ENCODE measurements at places on chromosomes 11 and 22.
A peak's percentile ranks its signal among the peaks of the same experiment; 100 is the strongest.

DNA sequence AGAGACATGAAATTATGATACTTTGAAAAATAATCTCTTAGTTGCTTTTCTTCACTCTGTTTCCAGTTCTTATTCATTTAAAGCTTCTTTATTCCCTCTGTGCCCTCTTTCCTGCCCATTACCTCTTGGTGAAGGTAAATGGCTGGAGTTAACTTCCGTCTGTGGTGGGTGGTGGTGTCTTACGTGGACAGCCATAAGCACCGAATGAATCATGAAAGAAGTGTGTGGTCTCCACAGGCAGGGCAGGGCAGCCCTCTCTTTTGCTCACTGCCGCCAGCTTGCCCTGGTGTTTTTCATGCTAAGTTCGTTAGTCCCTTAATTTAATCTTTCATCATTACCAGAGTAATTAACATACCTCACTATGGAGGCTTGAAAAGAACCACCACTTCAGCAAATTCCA is 98.7 kb upstream of the SORL1-AS1 start:
- DNase-seq: no peak

- no peak for DNase-seq
Measured at GRCh38 chr22:30224161-30224857, 22.2 kb downstream of the LIF start.

- DNase-seq: no peak
Measured at GRCh38 chr22:39292561-39293074, 26.8 kb downstream of the RPL3 start.

GRCh38 chr22:32695451-32695891 is 106.0 kb upstream of the TIMP3 start:
- no peak for DNase-seq

- no peak for DNase-seq
Measured at GRCh38 chr22:35600476-35600875, 16.7 kb downstream of the MB start.

GRCh38 chr11:107821199-107821927 is 37.2 kb downstream of the SLC35F2 start:
- DNase-seq: no peak

- no peak for DNase-seq
Measured at GRCh38 chr11:79060081-79060953, 380.5 kb downstream of the TENM4 start.

DNA sequence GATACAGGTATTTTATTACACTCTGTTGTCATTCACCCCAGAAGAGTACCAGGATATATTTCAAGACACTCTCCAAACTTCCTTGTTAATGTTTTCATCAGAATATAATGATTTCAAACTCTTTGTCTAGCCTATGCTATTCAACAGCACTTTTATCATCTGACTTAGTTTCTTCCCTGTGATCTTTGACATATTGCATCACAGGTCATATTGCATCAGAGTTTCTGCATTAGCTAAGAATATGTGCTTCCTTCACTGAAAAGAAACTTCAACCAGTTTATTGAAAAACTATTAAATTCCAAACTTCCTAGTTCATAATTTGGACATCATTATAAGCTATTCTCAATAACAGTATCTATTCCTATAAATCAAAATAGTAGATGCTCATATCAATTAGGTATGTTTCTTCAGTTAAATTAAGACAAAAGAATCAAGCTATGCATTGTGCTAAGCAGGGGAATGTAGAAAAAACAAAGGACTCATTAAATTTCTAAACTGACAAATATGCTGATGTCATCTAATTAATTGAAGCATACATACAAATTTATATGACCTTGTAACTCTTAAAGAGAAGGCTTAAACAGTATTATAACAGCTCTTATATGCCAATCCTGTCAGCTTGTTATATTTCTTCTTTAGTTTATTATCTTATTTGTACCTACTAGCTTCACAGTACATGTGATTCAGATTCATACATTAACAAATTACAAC is 361.8 kb upstream of the LUZP2 start:
- DNase-seq: no peak

- no peak for DNase-seq
Measured at GRCh38 chr11:120254788-120255518, 15.0 kb downstream of the POU2F3 start.

GRCh38 chr22:25637672-25638071 is 73.2 kb downstream of the GRK3 start:
- no peak for DNase-seq

DNA sequence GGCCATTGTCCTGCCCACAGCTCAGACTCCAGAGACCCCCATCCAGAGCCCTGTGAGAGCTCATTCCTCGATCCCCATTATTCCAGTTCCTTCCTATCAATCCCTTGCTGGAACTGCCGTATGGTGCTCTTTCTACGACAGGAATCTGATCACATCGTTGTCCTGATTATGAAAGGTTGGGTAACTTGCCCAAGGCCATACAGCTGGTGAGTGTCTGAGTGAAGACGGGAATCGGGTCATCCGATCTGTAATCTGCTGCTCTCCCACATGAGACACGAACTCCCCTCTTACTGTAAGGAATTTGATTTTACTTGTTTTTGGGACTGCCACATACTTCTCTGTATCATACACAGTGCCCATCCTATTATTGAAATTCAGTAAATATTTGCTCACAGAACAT is 149.1 kb downstream of the OPCML start:
- DNase-seq: no peak

DNA sequence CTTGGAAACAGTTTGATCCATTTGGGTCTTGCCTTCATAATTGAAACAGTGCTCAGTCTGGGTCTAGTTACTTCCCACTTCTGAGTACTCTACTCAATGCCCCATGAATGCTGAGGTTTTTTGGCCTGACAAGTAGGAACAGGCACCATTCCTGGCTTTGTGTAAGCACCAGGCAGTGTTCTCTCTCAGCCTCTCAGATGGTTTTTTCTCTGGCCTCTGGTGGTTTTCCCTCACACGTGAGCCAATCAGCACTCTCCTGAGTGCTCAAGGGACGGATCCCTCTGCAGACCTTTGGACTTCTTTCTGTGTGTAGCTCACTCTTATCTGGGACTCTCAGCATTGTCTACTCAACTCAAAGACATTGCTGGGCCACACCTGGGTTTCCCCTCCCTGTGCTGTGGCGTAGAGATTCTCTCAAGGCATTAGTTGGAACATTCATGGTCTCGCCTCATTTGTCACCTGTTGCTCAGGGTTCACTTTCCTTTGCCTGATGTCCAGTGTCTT is 21.3 kb downstream of the SIK2 start:
- DNase-seq: no peak

GRCh38 chr11:69137151-69137844 is 18.4 kb upstream of the SMIM38 start:
- no peak for DNase-seq

- no peak for DNase-seq
Measured at GRCh38 chr11:43760902-43761301, 80.4 kb downstream of the HSD17B12 start.

- DNase-seq: no peak
Measured at GRCh38 chr11:44345781-44346180, 35.8 kb upstream of the ALX4 start.

GRCh38 chr11:66609721-66610617 is 6.5 kb upstream of the RBM14 start:
- no peak for DNase-seq

- DNase-seq: no peak
Measured at GRCh38 chr11:15635521-15635920, 520.8 kb downstream of the INSC start.

DNA sequence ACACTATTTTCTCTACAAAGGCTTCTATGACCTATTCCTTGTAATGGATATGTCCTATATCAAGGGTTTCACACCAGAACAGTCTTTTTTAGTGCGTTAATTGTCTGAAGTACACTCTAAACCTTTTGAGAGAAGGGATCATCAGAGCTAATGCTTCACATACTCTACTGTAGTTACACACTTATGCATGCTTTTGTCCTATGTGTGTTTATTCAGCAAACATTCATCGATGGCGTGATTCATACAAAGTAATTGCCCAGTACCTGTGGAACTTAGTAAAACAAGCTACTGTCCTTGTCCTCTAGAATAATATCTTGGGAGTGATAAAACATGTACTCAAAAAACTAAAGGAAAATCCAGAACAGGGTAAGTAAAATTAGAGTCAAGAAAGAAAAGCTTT is 139.2 kb downstream of the GUCY1A2 start:
- no peak for DNase-seq

DNA sequence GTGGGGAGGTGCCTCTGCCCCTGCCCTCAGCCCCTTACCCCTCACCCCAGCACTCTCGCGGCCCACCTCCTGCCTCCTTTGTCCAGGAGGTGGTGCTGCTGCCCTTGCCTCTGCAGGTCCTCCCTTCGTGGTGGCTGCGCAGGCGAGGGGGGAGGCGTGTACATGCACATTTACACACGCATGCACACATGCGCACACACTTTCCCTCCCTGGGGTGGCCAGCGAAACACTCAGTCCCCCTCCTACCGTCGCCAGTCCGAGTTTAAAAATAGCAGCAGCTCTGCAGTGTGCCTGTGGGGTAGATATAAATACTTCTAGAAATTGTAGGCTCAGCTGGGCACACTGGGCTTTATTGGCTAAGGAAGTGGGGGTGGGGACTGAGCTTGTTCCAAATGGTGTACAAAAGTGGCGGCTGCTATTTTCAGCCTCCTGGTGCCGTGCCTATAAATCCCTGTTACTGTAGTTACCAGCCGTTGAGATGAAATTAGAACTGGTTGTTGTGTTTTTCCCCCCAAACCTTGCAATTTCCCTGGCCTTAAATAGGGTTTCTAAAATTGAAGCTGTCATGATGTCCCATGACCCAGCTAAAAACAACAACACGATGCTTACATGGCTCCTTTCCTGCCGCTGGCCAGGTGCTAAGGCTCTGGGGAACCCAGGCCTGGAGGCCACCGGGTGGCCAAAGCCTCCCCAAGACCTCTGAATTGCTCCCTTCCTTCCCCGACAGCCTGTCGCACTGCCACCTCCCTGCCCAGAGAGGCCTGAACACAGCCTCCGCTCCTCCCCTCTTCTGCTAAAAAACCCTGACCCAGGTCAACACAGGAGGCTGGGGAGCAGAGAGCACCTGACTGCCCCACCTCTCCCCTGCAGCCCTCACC is 12.4 kb downstream of the PICK1 start:
- DNase-seq: no peak

GRCh38 chr11:316031-316701 is 2.3 kb downstream of the IFITM1 start:
- DNase-seq: no peak

DNA sequence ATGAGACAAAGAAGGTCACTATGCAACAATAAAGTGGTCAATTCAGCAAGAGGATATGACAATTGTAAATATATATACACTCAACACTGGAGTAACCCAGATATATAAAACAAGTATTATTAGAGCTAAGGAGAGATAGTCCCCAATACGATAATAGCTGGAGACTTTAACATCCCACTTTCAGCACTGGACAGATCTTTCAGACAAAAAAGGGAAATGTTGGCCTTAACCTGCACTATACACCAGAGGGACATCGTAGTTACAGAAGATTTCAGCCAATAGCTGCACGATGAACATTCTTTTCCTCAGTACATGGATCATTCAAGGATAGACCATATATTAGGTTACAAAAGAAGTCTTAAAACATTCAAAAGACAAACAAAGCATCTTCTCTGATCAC is 29.9 kb downstream of the PIWIL3 start:
- no peak for DNase-seq

DNA sequence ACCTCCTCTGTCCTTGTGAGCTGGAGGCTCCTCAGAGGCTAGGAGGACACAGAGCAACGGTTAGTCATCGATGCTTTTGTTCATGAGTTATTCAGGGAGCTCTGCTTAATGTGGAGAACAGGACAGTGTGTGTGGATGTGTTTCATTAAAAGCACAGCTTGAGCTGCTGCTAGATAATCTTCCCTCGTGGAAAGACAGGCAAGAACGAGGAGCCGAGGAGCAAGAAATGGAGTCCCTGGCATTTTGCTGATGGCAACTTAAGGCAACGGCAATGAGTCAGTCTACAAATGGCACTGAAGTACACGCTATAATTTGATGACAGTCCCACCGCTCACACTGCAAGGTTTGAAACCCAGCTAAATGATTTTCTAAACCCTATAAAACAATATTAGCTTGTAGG is 106.2 kb downstream of the IGLL1 start:
- DNase-seq: no peak

DNA sequence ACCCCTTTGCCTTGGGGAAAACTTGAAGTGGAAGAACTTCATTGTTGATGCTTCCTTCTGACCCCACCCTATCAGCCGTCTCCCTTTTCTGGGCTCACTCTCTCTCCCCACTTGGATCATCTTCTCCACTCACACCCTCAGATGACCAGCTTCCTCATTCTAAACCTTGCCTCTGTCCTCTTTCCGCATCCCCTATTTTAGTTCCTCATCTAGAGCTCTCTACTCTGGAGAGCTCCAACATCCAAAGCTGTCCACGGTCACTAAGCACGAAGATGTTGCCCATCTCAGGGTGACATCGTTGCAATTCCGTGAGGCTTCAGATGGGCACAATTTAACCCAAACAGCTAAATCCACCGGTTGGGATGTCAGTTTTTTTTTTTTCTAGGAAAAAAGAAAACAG is 31.6 kb upstream of the ME3 start:
- no peak for DNase-seq

DNA sequence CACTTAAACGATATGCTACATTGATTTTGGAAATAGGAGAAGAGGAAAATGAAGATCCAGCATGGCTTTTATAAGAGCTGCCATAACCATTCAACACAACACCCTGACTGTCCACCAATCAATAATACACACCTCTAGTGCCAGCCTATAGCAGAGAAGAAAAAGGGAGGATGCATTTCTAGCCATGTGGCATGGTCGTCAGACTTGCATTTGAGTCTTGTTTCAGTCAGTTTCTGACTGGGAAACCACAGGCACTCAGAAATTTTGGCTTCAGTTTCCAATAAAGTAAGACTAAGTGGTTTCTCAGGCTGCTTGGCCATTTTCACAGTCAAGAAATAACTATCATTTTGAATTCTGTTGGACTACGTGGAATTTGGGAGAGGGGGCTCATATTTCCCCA is 523.5 kb upstream of the LRRC4C start:
- no peak for DNase-seq

GRCh38 chr22:22235558-22235957 is 9.0 kb upstream of the VPREB1 start:
- peak; percentile 45 for DNase-seq

- no peak for DNase-seq
Measured at GRCh38 chr22:23749841-23750301, 1.0 kb downstream of the ZNF70 start.

GRCh38 chr11:16280256-16280682 is 76.1 kb downstream of the SOX6 start:
- no peak for DNase-seq

DNA sequence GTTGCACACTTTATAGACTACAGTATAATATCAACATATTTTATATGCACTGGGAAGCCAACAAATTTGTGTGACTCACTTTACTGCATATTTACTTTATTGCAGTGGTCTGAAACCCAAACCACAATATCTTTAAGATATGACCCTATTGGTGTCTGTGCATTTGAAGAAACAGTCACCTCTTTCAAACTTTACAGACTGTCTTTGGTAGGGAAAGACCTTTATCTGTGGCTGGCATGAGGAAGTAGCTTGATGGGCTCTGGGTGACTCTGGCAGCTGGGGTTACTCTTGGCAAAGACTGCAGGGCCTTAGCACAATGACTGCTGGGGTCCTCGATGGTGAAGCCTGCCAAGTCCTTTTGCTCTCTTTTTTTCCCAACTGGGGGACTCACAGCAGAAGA is 21.3 kb upstream of the ABTB2 start:
- DNase-seq: no peak

- DNase-seq: no peak
Measured at GRCh38 chr22:39169797-39170466, 17.5 kb upstream of the CBX7 start.

- DNase-seq: no peak
Measured at GRCh38 chr11:40338739-40339138, 1120.7 kb downstream of the LRRC4C start.

- no peak for DNase-seq
Measured at GRCh38 chr11:31821235-31821764, 10.2 kb upstream of the PAX6 start.

Data from stimulated activated CD8-positive, alpha-beta memory T cell treated with anti-CD3 and anti-CD28 coated beads, Interleukin-7, amount 100 ng/mL, for 24 hours (primary cell).